Neural crest cell (in vitro differentiated cells): ENCODE measurements at places on chromosomes 6 and 20. TPM values are rescaled to one million over a fixed set of nuclear protein-coding genes. Genes with fewer than 3 reads are reported as not detected.

DNA sequence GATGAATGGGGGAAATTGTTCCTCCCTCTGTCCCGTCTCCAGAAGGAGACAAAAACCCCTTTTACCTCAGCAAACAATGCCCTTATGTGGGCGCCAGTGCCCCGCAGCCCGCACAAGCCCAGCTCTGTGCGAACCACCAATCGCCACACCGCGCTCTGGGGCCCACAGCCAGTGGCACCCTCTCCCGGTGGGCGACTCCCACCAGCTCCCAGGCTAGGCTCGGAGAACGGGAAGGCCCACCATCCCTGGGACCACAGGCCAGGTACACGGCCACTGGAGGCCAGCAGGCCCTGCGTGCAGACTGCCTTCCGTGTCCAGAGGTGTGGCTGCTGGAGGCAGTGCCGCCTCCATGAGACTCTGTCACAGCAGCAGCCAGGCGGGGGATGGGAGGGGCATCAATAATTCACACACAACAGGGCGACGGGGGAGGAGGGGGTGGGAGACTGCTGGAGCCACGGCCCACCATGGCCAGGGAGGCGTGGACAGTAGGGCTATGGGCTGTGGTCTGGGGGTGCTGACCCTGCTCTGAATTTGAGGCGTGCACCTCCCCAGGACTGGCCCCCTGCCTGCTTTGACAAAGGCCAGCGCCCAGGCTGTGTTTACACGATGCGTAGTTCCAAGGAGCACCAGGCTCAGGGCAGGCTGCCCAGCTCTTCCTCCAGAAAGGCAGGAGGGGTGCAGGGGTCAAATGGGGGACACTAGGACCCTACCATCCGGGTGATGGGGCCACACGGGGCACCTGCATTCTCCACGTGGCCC lies 105.7 kb downstream of the ASXL1 start:
- H3K4me1 ChIP-seq: peaks cover 52% of the 10 kb centered on the region
- peak overlapping the region; percentile 97 for H3K27ac ChIP-seq
- H3K4me3 ChIP-seq: peak overlapping the region; percentile 88

DNA sequence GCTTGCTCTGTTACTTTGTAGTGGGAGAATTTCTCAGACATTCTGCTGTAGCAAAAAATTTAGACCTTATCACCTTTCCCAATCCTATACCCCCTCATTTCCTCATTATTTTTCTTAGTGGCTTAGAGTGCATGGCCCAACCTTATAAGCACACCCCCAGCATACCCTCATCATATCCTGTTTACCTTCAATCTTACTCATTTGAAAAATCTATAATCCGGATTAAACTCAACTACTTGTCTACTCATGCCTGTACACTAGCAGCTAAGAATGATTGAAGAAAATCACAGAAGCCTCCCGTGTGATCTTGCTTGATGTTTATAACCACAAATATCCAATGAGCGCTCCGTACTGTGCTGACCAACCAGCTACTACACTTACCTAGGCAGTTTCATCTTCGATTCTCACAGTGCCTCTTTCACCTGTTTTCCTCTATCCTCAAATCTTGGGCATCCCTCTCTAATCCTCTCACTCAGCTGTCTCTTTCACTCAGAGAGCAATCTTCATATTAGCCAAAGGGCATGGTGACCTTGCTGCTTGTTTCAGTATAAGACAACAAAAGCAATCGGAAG lies 36.6 kb downstream of the AIG1 start:
- peaks cover 9% of the 10 kb centered on the region for H3K4me1 ChIP-seq
- H3K27ac ChIP-seq: no peak overlapping the region
- H3K27me3 ChIP-seq: peaks cover 19% of the 10 kb centered on the region
- H3K4me3 ChIP-seq: no peak overlapping the region

- H3K4me3 ChIP-seq: no peak overlapping the region
- DNase-seq: no peak
- H3K27me3 ChIP-seq: no peaks in the 10 kb centered on the region
- H3K4me1 ChIP-seq: peaks cover 10% of the 10 kb centered on the region
- H3K27ac ChIP-seq: no peak overlapping the region
Measured at GRCh38 chr6:89467437-89467836, 34.5 kb downstream of the ANKRD6 start.

DNA sequence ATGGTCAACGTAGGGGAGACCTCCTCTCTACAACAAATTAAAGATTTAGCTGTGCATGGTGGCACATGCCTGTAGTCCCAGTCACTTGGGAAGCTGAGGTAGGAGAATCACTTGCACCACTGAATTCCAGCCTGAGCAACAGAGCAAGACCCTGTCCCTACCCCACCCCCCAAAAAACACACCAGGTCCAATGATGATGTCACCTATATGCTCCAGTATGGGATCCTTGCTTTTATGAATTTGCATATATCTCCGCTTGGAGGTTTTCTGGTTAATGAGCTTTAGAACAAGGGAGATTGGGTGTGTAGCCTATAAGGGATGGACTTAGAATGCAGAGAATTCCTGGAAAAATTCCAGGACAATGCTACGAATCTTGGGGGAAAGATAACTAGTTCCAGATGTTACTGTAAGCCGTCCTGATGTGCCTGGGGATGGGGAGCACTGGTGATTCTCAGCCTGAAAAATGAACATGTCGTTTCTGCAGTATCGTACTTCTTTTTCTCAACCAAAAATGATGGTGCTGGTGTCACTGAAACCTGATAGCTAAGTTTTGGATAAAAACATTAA lies 61.1 kb downstream of the ZBTB2 start:
- H3K27ac ChIP-seq: no peak overlapping the region
- H3K4me1 ChIP-seq: peaks cover 34% of the 10 kb centered on the region
- H3K36me3 ChIP-seq: peaks cover 3% of the 10 kb centered on the region
- H3K27me3 ChIP-seq: peaks cover 7% of the 10 kb centered on the region
- H3K4me3 ChIP-seq: no peak overlapping the region

DNA sequence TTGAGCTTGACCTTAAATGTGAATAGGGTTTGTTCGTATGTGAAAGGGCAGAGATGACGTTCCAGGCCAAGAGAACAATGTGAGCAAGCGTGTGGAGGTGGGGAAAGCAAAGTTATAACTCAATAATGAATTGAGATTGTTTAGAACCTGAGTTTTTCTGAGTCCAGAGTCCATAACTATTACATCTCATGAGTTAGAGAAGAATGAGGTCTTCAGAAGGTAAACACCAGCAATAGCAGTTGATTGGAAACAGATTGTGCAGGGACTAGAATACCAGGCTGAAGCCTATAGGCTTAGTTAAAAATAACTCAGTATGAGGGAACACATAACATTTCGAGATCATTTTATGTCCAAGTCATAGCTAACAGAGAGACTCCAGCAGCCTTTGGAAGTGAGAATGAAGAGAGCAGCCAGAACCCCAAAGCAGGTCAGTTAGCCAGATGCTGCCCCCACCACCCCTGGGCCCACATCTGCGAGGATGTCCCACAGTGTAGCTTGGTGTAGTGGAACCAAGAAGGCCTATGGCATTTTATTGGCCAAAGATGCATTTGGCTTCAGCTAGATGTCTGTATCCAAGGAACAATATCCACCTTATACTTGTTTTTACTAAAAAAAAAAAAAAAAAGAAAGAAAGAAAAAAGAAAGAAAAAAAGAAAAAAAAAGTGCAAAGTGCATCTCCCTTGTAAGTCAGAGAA lies 121.7 kb downstream of the TNFRSF21 start:
- no peak for DNase-seq
- no peak overlapping the region for H3K4me3 ChIP-seq
- H3K27me3 ChIP-seq: no peaks in the 10 kb centered on the region
- H3K36me3 ChIP-seq: no peaks in the 10 kb centered on the region

DNA sequence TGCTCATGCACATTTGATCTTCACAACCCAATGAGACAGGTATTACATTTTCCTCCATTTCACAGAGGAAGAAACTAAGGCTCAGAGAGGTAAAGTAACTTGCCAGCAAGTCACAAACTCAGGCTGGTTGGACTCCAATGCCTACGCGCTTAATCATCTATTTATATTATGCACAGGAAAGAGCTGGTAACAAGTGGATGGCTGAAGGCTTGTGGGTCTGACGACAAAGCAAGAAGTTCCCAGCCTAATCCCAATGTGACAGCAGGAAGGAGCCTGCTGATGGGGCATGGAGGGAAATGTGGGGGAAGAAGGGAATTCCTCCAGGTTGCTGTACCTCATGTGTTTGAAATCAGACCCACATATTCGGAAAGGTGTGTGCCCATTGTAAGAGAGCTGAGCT lies 3.9 kb downstream of the CDH22 start:
- peaks cover 84% of the 10 kb centered on the region for H3K27me3 ChIP-seq
- DNase-seq: no peak
- H3K4me3 ChIP-seq: no peak overlapping the region
- H3K27ac ChIP-seq: no peak overlapping the region
- H3K36me3 ChIP-seq: no peaks in the 10 kb centered on the region

HRH3 gene
- 0.75 and 0.86 TPM in 2 replicates for total RNA-seq

KIAA0408 gene
- total RNA-seq: 39.1 and 40.7 TPM in 2 replicates

NR2E1 gene
- total RNA-seq: not detected in 2 replicates

DPPA5 gene
- not detected in 2 replicates for total RNA-seq

CLIC5 gene
- 0.20 TPM in 1 of 2 replicates, not detected in the other for total RNA-seq
